ENCODE measurements at places on chromosomes 2 and 18. TPM values are rescaled to one million over a fixed set of nuclear protein-coding genes. Genes with fewer than 3 reads are reported as not detected.

GRCh38 chr18:46711444-46711863 lies 45.4 kb downstream of the ST8SIA5 start:
- DNase-seq: no peak

DNA sequence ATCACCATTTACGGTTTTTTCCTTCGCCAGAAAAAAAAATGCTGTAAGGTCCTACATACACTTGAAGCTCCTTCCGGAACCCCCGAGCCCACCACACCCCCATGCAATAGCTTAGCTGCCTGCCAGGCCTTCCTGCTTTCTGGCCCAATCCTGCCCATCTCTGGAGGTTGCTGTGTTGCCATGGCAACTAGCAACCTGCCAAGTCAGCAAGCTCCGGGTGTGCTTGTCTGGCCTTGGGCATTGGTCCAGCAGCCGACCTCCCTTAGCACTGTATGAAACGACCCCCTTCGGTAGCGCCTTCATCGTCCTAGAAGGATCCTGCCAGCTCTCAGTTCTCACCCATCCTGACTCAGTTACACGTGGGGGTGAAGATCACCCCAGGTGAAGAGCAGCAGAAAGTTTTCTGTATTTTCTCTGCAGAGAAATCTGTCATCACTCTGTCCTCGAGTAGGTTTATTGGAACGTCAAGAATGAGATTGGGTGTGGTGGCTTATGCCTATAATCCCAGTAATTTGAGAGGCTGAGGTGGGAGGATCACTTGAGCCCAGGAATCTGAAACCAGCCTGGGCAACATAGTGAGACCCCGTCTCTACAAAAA lies 47.4 kb upstream of the MTCL1 start:
- DNase-seq: no peak

DNA sequence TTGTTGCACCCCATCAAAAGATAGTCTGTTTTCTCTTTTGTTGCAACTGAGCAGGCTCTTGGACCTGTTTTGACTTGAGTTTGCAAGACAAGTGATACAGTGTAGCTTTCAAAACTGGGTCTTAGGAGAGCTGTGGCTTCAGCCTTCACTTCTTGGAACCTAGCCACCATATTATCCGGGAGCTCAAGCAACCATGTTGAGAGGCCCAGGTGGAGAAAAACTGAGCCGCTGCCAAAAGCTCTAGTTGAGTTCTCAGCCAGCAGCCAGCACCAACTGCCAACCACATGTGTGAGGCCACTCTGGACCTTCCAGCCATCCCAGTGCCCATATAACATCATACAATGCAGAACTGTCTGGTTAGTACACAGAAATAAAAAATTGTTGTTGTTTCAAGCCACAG lies 5.4 kb downstream of the CACNB4 start:
- no peak for DNase-seq

GRCh38 chr18:8516371-8517250 lies 92.6 kb upstream of the RAB12 start:
- DNase-seq: no peak

CHMP1B gene
- 21.2 TPM for total RNA-seq

ELOA2 gene
- not detected for total RNA-seq

TEX44 gene
- not detected for total RNA-seq

XIRP2 gene
- total RNA-seq: not detected

DNA sequence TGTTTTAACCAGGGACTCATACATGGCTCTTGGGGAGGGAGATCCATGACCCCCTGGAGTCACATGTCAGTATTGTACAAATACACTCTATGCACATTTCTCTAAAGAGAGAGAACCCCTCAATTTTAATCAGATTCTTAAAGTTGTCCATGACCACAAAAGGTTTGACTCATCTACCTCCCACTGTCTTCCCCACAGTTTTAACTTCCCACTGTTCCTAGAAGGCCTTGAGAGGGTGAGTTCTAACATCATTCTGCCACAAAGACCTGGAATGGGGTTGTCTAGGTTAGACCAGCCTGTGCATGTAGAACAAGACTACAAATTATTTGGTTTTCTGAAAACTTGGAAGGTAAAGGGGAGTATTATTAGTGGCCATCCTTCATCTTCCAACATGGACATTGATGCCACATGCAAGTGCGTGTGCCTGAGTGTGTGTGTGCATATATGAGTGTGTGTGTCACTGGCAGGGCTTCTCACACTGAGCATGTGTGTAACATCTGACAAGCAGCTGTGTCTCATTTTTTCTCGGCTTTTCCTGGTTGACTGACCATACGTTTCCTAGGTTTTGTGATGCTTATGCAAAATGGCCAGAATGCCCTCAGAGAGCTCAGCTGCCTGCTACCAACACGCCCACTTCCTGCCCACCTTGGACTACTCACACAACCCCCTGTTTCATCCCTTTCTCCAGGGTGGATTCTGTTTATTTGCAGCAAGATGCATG lies 94.6 kb upstream of the LGALSL start:
- DNase-seq: no peak

DNA sequence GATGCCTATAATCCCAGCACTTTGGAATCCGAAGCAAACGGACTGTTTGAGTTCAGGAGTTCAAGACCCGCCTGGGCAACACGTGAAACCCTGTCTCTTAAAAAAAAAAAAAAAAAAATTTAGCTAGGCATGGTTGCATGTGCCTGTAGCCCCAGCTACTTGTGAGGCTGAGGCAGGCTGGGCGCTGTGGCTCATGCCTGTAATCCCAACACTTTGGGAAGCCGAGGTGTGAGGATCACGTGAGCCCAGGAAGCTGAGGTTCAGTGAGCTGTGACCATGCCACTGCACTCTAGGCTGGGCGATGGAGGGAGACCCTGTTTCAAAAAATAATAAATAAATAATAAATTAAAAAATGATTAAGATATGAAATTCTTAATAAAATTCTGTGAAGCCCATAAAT lies 9.0 kb upstream of the STRN start:
- DNase-seq: no peak

- DNase-seq: no peak
These were observed 32.1 kb upstream of the MFSD6 start for GRCh38 chr2:190376083-190376482.

OR6B2 gene
- not detected for total RNA-seq

GRCh38 chr2:232891621-232892071 lies 21.6 kb downstream of the SNORC start:
- no peak for DNase-seq

DNA sequence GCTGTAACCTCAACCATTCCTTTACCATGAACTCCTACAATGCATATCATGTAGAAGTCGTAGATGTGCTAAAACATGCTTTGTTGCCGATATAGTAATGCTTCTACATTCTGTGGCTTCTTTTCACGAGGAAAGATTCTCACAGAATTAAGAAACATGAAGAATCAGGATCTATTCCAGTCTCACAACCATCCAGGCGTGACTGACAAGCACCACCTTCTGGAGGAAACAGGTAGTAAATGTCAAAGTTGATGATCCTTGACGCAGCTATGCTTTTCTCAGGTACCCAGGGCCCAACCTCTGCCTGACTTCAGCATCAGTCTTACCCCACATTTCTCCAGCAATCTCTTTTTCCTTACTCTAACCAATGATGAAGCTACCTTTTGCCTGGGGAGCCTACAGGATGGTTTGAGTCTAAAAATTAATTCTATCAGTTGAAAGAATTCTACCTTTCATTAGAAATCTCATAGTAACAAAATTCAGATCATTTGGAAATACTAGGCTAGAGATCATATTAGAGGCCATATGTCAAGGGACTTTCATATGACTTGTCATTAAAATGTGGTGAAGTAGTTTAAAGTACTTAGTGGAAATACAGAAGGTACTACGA lies 123.3 kb upstream of the RND3 start:
- DNase-seq: no peak

DNA sequence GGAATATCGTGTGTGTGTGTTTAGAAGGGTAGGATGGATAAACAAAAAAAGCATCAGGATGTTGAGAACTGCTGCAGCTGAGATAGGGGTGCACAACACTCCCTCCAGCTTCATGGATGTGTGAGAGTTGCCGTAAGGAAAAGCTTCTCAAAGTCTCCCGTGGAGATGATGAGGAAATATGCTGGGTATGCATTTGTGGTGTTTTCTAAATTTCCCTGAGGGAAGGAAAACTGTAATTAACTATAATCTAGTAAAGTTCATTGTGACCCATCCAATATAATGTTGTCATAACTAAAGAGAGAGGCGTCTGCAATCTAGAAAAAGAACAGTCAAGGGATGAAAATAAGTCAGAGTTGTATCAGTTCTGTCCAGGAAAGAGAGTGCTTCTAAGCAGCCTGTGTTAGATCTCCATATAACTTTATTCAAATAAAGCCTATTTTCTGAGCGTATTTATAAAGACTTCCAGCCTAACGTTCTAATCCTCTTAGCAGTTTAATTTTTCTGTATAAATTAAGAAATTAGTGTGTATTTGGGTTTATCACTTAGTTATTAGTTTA lies 7.3 kb upstream of the LMAN2L start:
- no peak for DNase-seq

- no peak for DNase-seq
These were observed 33.5 kb upstream of the SPRED2 start for GRCh38 chr2:65465857-65466256.

- no peak for DNase-seq
These were observed 9.6 kb upstream of the DPYSL5 start for GRCh38 chr2:26838121-26838906.

GRCh38 chr2:181142514-181142913 lies 162.1 kb downstream of the UBE2E3 start:
- DNase-seq: no peak

TM4SF20 gene
- total RNA-seq: not detected

NDC80 gene
- total RNA-seq: 79.3 TPM

All from activated CD4-positive, alpha-beta memory T cell treated with anti-CD3 and anti-CD28 coated beads for 36 hours (primary cell).